ENCODE measurements at places on chromosomes 12 and 14.
A peak's percentile ranks its signal among the peaks of the same experiment; 100 is the strongest.

- peak; percentile 75 for DNase-seq
Observed at GRCh38 chr14:101876555-101876938, 87.8 kb upstream of the DYNC1H1 start.

DNA sequence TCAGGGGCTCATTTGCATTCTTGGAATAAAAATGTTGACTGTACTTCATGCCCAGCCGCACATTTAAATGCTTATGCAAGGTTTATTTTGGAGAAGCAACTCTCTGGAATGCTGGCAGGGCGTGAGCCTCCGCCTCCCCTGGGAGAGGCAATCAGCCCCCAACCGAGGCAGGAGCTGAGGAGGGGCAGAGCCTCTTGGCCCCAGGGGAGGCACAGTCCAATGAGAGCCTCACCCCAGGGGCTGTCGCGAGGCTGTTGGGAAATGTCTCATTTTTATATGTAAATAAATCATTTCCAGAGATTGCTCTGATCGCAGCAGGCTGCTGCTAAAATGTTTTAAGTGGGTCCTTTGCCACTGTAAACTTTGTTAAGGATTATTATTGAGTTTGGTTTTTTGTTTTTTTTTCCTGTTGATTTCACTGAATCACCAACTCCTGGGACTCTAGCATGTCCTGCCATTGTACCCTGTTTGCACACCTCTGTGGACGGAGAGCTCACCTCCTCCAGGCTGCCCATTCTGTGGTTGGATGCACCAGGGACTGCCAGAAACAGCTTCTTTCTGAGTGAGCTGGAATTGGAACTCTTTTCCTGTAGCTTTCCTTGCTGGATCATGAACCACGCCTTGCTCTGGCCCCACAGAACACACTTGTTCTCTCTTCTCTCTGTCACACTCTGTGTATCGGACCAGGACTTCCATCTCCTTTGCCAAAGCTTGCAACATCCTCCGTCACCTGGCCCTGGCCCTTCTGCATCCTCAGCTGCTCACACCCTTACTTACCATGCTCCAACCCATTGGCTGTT is 46.9 kb upstream of the FAM181A start:
- DNase-seq, result no peak

- DNase-seq, result no peak
Observed at GRCh38 chr12:131458931-131459772, 251.7 kb upstream of the SFSWAP start.

GRCh38 chr12:89461649-89462612 is 62.7 kb downstream of the GALNT4 start:
- peak; percentile 71 for DNase-seq

All from erythroblast (primary cell).